ENCODE measurements at places on chromosomes 13 and 19. TPM values are rescaled to one million over a fixed set of nuclear protein-coding genes. Genes with fewer than 3 reads are reported as not detected.
A peak's percentile ranks its signal among the peaks of the same experiment; 100 is the strongest.

DNA sequence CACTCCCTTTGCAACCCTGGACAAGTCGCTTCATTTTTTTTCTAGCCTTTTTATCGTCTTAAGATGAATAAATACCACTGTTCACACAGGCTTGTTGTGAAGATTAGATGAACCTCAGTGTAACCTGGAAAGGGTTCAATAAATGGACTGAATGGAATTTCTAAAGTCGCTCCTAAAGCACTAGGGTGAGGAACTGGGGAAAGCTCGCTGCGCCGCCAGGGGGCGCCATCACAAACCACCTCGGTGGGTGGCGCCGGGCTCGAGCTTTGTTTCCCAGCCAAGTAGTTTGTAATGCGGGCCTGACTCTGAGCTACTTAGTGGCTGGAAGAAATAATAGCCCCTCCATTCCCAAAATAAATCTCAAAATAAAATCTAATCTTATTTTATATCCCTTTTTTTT is 2.2 kb upstream of the CEACAM6 start:
- DNase-seq = peak; percentile 75

- DNase-seq = peak; percentile 74
These were observed 25.7 kb upstream of the TPTE2 start for GRCh38 chr13:19586904-19587634.

- no peak for DNase-seq
These were observed 16.8 kb downstream of the XAB2 start for GRCh38 chr19:7612282-7613274.

GRCh38 chr19:8391198-8392016 is 1.2 kb downstream of the RAB11B start:
- DNase-seq = peak; percentile 37

DNA sequence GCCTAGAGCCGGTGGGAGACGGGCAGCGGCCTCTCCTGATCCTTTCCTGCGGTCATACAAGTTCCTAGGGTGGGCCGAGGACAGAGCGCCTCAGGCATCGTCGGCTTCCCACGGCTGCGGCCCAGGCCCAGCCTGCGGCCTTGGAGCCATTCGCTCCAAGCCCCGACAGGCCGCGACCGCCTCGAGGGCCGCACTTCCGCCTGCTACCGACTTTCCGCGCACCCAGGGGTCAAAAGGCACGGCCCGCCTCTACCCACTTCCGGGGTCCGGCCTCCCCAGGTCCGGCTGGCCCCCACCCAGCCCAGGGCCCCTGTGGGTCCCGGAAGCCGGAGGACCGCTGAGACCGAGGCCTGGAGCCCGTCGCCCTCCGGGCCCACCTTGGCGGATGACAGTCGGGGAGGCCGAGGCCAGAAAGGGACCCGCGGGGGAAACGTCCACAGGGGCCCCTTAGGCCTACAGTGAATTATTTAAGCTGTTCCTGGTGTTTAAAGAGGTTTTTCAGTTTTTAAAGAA is 16.2 kb downstream of the ZIC2 start:
- no peak for DNase-seq

GRCh38 chr19:8135946-8136618 is 13.3 kb downstream of the FBN3 start:
- no peak for DNase-seq

GRCh38 chr13:46613409-46614049 is 60.6 kb downstream of the LRCH1 start:
- no peak for DNase-seq

DNA sequence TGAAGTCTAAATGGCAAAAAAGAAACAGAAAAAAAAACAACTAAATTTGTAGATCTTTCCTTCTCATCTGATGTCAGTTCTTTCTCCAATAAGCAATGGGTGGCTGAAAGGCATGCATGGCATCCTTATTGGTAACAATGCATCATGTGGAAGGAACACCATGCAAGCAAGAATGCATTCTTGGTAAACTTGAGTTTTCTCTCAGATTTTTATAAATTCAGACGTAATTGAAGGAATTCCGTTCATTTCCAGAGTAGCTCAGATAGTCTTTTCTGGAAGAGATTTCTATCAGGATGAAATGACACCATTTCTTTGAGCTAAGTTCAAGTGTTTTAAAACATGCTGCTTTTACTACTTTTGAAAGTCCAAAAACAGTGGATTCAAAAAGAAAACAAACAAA is 373.0 kb downstream of the COG6 start:
- no peak for DNase-seq

GRCh38 chr13:114311908-114312307 is 2.4 kb upstream of the CHAMP1 start:
- no peak for DNase-seq

DNA sequence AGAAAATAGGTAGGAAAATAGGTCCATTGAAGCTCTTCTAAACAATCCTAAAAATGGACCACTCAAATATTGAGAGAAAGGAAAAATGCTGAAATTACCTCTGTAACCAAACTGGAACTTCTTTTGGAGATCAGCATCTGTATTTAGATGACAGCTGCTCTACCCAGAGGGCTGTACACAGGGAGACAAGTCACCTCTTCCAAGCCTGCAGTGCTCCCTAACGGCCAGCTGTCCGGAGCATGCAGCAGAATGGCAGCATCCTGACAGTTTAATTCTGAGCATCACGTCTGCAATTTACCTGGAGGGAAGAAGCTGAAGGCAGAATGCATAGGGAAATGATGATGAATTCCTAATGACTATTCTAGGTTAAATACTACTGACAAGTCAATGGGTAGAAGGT is 62.8 kb upstream of the DIAPH3 start:
- no peak for DNase-seq

GRCh38 chr19:12331211-12331941 is 2.1 kb downstream of the ZNF563 start:
- peak; percentile 82 for DNase-seq

DNA sequence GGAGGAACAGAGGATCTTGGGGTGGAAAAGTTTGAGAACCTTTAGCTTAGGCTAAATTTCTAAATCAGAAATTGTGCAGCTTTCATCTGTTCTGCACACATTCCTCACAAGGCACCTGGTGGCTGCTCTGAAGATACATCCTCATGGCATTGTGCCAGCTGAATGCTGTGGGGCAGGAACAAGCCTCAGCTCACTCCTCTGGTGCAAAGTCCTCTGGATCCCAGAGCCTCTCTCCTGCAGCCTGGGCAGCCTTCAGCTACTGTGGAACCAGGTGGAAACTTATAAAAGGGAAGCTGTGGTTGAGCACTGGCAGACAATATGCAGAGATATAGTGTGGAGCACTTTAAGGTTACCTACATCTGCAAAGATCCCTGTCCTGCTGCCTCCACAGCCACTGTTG is 72.3 kb downstream of the KCTD12 start:
- DNase-seq = no peak

DNA sequence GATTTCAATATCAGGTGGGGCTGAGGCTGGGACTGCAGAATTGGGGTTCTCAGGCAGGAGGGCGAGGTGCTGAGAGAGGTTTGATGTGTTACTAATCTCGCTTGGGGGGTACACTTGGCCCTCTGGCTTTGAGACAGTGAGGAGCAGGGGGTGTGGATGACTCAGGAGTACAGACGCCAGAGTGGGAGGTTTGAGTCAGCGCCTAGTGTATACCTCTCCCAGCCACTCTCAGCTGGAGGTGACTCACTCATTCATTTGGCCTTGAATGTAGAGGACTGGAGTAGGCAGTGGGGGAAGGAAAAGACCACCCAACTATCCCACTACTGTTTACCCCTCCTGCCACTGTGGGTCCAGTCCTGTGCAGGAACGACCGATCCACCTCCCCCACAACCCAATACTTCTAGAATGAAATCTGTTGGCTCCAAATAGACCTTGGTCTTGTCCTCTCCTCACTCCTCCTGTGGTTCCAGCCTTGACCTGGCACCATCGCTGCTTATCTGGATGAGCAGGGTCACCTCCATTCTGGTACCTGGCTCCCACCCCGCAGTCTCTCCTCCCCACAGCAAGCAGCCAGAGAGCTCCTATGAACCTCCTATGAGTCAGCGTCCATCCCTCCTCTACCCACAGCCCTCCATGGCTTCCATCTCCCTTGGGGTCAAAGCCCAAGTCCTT is 20.1 kb upstream of the ZNRF4 start:
- no peak for DNase-seq

Gene LRCH1
- 13.0 TPM for polyA plus RNA-seq

Gene KLF1
- not detected for polyA plus RNA-seq

Gene LRRC4B
- polyA plus RNA-seq = not detected

Gene RAB11B
- polyA plus RNA-seq = 165 TPM

Gene PEAK3
- polyA plus RNA-seq = 0.18 TPM

Data from B cell (primary cell).